Activated CD8-positive, alpha-beta memory T cell treated with anti-CD3 and anti-CD28 coated beads, Interleukin-2, amount 10 ng/mL, durations not matched to agents 7 days and 5 days (primary cell): ENCODE measurements at places on chromosomes 2 and 18. TPM values are rescaled to one million over a fixed set of nuclear protein-coding genes. Genes with fewer than 3 reads are reported as not detected.

- no peak for DNase-seq
- no peaks in the 10 kb centered on the region for H3K36me3 ChIP-seq
- no peaks in the 10 kb centered on the region for H3K4me1 ChIP-seq
- H3K4me3 ChIP-seq = no peak overlapping the region
Measured at GRCh38 chr2:33142810-33143209, 196.1 kb downstream of the LTBP1 start.

The CAPN13 gene
- not detected for total RNA-seq

DNA sequence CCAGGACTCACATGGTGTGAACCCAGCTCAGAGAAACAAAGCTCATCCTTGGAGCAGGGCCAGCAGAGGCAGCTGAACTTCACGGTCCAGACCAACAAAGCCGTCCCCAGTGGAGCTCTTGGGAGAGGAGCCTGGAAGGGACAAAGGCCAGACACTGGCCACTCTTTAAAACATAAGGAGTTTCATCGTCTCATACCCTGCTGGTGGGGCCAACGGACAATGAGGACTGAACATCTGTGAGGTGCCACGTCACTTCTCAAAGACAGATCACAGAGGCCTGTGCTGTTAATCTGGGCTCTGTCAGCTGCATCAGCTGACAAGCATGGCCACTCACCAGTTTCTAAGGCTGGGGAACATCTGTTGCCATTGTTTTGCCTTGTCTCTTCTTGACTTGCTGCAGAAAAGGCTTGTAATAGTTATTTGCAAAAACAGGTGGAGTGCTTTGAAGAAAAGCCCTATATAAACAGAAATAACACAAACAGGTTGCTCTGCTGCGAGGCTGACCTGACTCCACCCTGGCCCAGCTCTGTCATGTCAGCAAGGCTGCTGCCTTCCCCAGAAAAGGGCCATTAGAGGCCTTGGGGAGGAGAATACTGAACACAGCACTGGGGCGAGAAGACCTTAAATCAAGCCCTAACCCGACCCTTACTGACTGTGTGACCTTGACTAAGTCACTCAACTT lies 68.1 kb upstream of the DAPL1 start:
- no peaks in the 10 kb centered on the region for H3K36me3 ChIP-seq
- no peaks in the 10 kb centered on the region for H3K27me3 ChIP-seq
- H3K4me1 ChIP-seq = no peaks in the 10 kb centered on the region
- no peak overlapping the region for H3K4me3 ChIP-seq

GRCh38 chr2:235806986-235807750 lies 313.3 kb downstream of the AGAP1 start:
- no peak for DNase-seq
- H3K27me3 ChIP-seq = no peaks in the 10 kb centered on the region

The CDH2 gene
- total RNA-seq = 0.14 TPM

The FBXO11 gene
- total RNA-seq = 52.7 TPM

DNA sequence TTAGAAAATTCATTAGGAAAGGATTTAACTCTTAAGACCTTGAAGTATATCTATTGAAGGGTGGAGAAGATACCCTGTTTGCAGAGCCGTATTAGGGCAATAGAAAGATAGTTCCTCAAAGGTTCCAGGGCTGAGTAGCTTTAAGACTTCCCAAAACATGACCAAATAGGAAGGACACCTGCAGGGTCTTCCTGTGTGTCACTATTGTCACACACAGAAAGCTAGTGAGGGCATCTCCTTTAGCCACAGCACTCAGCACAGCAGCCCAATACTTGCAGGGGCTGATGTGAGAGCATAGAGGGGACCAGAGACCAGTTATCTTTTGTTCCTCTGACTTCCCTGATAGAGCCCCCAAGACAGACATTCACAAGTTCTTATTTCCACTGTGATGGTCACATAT lies 93.7 kb downstream of the PAX3 start:
- no peak overlapping the region for H3K4me3 ChIP-seq
- DNase-seq = no peak
- H3K4me1 ChIP-seq = no peaks in the 10 kb centered on the region
- no peaks in the 10 kb centered on the region for H3K36me3 ChIP-seq
- no peaks in the 10 kb centered on the region for H3K27me3 ChIP-seq

The CNGA3 gene
- not detected for total RNA-seq

GRCh38 chr2:237472909-237473877 lies 13.9 kb upstream of the MLPH start:
- H3K27me3 ChIP-seq = peaks cover 22% of the 10 kb centered on the region
- H3K36me3 ChIP-seq = no peaks in the 10 kb centered on the region
- no peak overlapping the region for H3K27ac ChIP-seq
- DNase-seq = no peak
- no peak overlapping the region for H3K4me3 ChIP-seq
- H3K4me1 ChIP-seq = peaks cover 8% of the 10 kb centered on the region

The SH3YL1 gene
- total RNA-seq = 17.9 TPM

The DYSF gene
- total RNA-seq = 7.3 TPM

The DUSP19 gene
- total RNA-seq = 1.8 TPM

GRCh38 chr2:212640428-212640827 lies 101.8 kb upstream of the ERBB4 start:
- H3K4me1 ChIP-seq = no peaks in the 10 kb centered on the region
- H3K27me3 ChIP-seq = no peaks in the 10 kb centered on the region
- H3K36me3 ChIP-seq = no peaks in the 10 kb centered on the region
- H3K27ac ChIP-seq = no peak overlapping the region

The ACKR3 gene
- total RNA-seq = 1.3 TPM

The TACR1 gene
- total RNA-seq = not detected

DNA sequence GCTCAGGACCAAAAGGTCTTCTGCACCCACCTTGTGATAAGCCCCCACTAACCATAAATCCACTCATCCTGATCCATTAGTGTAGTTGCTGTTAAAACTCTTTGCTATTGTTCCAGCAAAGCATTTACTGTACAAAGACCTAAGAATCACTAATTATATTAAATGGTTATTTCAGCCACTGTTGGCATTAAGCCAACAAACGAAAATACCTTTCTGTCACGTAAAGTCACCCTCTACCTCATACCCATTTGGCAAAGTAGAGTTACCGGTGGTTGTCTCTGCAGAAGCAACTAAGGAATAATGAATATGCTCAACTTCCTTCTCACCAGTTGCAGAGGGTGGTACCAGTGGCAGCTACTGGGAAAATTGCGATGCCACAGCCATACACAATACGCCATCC lies 224.5 kb downstream of the SP3 start:
- peaks cover 10% of the 10 kb centered on the region for H3K27me3 ChIP-seq
- H3K4me3 ChIP-seq = no peak overlapping the region
- H3K36me3 ChIP-seq = no peaks in the 10 kb centered on the region
- H3K27ac ChIP-seq = no peak overlapping the region
- DNase-seq = no peak

- H3K27ac ChIP-seq = no peak overlapping the region
- no peak for DNase-seq
- H3K4me1 ChIP-seq = no peaks in the 10 kb centered on the region
- H3K36me3 ChIP-seq = no peaks in the 10 kb centered on the region
- H3K27me3 ChIP-seq = no peaks in the 10 kb centered on the region
Measured at GRCh38 chr2:205103699-205104098, 558.4 kb downstream of the PARD3B start.

DNA sequence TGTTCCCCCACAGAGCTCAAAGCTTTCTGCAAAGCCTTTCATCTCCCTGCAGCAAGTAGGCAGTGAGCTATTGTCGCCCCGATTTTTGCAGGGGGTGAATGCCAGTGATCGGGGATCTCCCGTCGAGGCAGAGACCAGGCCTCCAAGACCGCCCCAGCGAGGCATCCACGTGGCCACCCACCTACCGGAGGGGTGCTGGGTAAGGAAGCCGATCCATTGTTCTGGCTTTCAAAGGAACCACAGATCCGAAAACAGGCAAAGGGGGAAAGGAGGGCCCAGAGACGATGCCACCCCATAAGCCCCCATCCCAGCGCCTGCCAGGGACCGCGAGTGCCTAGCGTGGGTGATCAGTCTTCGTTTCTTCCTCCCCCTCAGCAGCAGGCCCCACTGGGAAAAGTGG lies 2.4 kb downstream of the ADRA2B start:
- H3K4me3 ChIP-seq = no peak overlapping the region
- H3K27me3 ChIP-seq = peaks cover 13% of the 10 kb centered on the region
- DNase-seq = no peak
- H3K4me1 ChIP-seq = peaks cover 11% of the 10 kb centered on the region
- no peaks in the 10 kb centered on the region for H3K36me3 ChIP-seq
- H3K27ac ChIP-seq = no peak overlapping the region

GRCh38 chr2:171965661-171966060 lies 34.1 kb upstream of the METAP1D start:
- no peak for DNase-seq
- H3K4me1 ChIP-seq = peaks cover 12% of the 10 kb centered on the region
- H3K27me3 ChIP-seq = no peaks in the 10 kb centered on the region
- no peak overlapping the region for H3K4me3 ChIP-seq
- no peak overlapping the region for H3K27ac ChIP-seq
- peaks cover 29% of the 10 kb centered on the region for H3K36me3 ChIP-seq

GRCh38 chr2:236259371-236259770 lies 4.8 kb downstream of the ASB18 start:
- H3K4me3 ChIP-seq = no peak overlapping the region
- H3K27me3 ChIP-seq = no peaks in the 10 kb centered on the region
- no peaks in the 10 kb centered on the region for H3K36me3 ChIP-seq

DNA sequence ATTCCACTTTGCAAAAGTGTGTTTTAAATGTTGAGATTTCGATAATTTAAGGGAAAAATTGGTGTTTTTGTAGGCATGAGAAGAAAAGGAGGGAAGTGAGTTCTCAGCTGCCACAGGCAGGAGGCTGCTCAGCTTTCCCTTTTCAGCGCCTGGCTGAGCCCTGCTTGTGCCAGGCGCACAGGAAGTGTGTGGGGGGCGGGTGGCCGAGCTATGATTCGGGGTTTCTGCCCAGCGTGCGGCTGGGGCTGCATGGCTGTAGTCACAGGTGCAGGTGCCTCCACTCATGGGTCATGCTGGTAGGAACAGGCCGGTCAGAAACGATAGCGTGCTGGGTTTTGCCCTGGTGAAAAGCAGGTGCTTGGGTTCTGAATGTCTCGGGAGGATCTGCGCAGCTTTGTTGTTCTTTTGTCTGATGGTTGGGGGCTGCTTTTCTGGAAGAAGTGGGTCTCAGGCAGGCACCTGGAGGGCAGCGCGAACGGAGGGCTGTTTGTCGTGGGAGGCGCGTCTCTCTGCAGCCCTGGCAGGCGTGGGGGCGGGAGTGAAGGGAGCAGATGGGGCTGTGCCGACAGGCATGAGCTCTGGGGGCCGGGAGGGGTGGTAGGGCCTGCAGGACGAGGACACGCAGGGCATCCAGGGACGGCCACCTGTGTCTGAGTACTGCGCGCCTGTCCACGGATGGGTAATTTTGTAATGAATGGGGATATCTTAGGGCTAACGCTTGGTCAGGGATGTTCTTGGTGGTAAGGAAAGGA lies 2.1 kb downstream of the KCNG2 start:
- H3K27ac ChIP-seq = no peak overlapping the region
- peaks cover 6% of the 10 kb centered on the region for H3K4me1 ChIP-seq
- H3K36me3 ChIP-seq = peaks cover 2% of the 10 kb centered on the region
- H3K4me3 ChIP-seq = no peak overlapping the region

DNA sequence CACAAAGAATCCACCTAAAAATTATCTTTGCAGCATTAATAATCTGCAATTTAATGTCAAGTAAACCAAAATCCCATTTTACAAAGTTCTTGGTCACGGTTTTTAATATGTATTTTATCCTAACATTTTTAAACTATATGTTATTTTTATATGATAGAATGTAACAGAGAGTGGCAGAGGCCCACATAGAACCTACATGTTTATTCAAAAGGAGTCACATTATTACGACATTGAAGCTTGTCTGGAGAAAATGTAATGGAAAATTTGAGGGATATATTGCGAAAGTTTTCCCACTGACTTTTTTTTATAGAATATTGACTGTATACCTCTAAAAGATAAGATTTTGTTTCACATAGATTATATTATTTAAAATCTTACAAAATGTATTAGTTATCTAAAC lies 89.7 kb upstream of the COL3A1 start:
- no peak for DNase-seq
- H3K4me3 ChIP-seq = no peak overlapping the region
- H3K27ac ChIP-seq = no peak overlapping the region
- no peaks in the 10 kb centered on the region for H3K27me3 ChIP-seq

DNA sequence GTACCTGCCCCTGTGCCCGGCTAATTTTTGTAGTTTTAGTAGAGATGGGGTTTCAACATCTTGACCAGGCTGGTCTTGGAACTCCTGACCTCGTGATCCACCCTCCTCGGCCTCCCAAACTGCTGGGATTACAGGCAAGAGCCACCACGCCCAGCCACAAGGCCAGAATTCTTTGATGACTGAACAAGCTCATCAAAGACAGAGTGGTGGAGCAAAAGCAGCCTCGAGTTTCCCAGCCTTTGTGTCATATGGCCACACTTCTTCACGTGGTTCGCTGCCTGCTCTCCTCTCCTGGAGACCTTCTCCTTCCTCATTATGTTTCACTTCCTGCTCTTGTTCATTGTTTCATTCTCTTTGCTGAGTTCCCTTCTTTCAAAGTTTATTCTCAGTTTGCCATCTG lies 9.9 kb upstream of the NPC1 start:
- H3K27me3 ChIP-seq = peaks cover 8% of the 10 kb centered on the region
- H3K27ac ChIP-seq = no peak overlapping the region
- no peak overlapping the region for H3K4me3 ChIP-seq

The TSPYL6 gene
- total RNA-seq = not detected
